ENCODE measurements at places on chromosomes 3 and 15. TPM values are rescaled to one million over a fixed set of nuclear protein-coding genes. Genes with fewer than 3 reads are reported as not detected.

The LRRIQ4 gene
- not detected for total RNA-seq

The GP9 gene
- total RNA-seq, result not detected

The MUC20 gene
- 0.69 TPM for total RNA-seq

The FSIP1 gene
- total RNA-seq, result 0.81 TPM

The BFSP2 gene
- not detected for total RNA-seq

The ADPRH gene
- 4.7 TPM for total RNA-seq

The PLIN1 gene
- 1.0 TPM for total RNA-seq

The ADAMTS9 gene
- not detected for total RNA-seq

The CRABP1 gene
- not detected for total RNA-seq

The GRAMD1C gene
- 2.8 TPM for total RNA-seq

The LTF gene
- not detected for total RNA-seq

The CACNA1D gene
- total RNA-seq, result not detected

The TFDP2 gene
- 49.1 TPM for total RNA-seq

The ACTC1 gene
- total RNA-seq, result not detected

The SQOR gene
- total RNA-seq, result 86.1 TPM

The NAALADL2 gene
- total RNA-seq, result 1.9 TPM

The GPR15 gene
- not detected for total RNA-seq

The IMPG2 gene
- total RNA-seq, result 0.17 TPM

The LRRN1 gene
- not detected for total RNA-seq

The POLR2M gene
- total RNA-seq, result 769 TPM

The NLGN1 gene
- 0.92 TPM for total RNA-seq

The CHRD gene
- not detected for total RNA-seq

The FHIT gene
- total RNA-seq, result 1.2 TPM

The SLC27A2 gene
- total RNA-seq, result 8.1 TPM

The ARGFX gene
- total RNA-seq, result not detected

The KBTBD12 gene
- total RNA-seq, result not detected

The PIGX gene
- 30.3 TPM for total RNA-seq

The THSD4 gene
- total RNA-seq, result 29.0 TPM

The DUT gene
- 85.2 TPM for total RNA-seq

The GP5 gene
- not detected for total RNA-seq

The DOCK3 gene
- total RNA-seq, result under 0.01 TPM

The FAM81A gene
- total RNA-seq, result 2.5 TPM

The BSN gene
- total RNA-seq, result 0.92 TPM

The LMLN gene
- 3.7 TPM for total RNA-seq

The PLAAT1 gene
- total RNA-seq, result not detected

The LRRC34 gene
- total RNA-seq, result 3.8 TPM

The TMEM207 gene
- total RNA-seq, result not detected

The CNTN3 gene
- total RNA-seq, result not detected

The CHRNA5 gene
- 11.0 TPM for total RNA-seq

The KBTBD13 gene
- not detected for total RNA-seq

The CHRNA7 gene
- total RNA-seq, result 1.0 TPM

The PDE8A gene
- 62.0 TPM for total RNA-seq

The RTP4 gene
- 0.11 TPM for total RNA-seq

The OR5K2 gene
- not detected for total RNA-seq

The RLBP1 gene
- not detected for total RNA-seq

The FANCD2OS gene
- total RNA-seq, result not detected

The LSAMP gene
- total RNA-seq, result not detected

The FAM107A gene
- total RNA-seq, result 0.29 TPM

The ZNF660 gene
- total RNA-seq, result not detected

The CHDH gene
- 3.2 TPM for total RNA-seq

The RASA2 gene
- total RNA-seq, result 3.7 TPM

The TTLL13 gene
- total RNA-seq, result not detected

The DPPA2 gene
- not detected for total RNA-seq
